ENCODE measurements at places on chromosomes 6 and 20.

DNA sequence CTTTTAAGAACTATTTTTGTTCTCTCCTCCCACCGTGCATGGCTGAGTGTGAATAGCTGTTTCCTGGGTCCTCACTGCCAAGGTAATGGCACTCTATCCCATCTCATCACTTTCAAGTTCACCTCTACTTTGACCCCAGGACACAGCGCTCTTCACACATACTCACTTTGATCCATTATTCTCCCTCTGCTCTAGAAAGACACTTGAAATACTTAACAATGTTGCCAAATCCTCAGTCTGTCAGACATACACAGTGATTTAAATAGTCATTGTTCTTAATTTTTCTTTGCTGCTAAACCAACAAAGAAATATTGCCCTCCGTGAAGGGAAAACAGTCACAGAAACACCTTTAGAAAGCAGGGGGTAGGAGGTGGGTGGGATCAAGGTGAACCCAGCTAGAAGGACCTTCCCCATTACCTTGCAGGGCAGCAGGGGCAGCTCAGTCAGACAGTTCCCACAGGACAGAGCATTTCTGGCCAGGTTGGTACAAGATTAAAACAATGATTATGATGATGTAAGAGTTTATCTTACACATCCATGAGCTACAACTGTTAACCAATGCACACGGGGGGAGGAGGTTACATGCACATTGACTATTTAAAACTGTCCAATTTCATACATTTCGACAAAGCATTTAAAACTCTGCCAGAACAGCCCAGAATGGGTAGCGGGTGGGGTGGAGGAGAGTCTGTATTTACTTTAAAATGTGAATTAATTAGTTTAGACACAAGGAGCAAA, 2.4 kb downstream of the SLC22A23 start:
- no peak for DNase-seq

DNA sequence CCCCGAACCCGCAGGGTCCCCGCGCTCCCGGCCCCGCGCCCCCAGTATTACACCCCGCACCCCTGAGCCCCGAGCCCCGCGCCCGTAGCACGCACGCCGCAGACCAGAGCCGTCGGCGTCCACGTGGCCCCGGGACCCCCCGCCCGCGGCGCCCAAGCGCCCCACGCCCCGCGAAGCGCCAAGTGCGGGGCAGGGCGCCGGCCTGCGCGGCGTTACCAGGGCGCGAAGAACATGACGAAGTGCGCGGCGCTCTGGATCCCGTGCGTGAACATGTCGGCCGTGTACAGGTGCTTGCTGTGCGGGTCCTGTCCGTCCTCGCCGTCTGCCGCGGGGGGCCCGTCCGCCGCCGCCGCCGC, 312 bp downstream of the TXNDC5 start:
- no peak for DNase-seq

GRCh38 chr20:15380770-15381169, 1043.4 kb upstream of the FLRT3 start:
- DNase-seq, result no peak

GRCh38 chr20:54355631-54356280, 119.6 kb upstream of the DOK5 start:
- no peak for DNase-seq

DNA sequence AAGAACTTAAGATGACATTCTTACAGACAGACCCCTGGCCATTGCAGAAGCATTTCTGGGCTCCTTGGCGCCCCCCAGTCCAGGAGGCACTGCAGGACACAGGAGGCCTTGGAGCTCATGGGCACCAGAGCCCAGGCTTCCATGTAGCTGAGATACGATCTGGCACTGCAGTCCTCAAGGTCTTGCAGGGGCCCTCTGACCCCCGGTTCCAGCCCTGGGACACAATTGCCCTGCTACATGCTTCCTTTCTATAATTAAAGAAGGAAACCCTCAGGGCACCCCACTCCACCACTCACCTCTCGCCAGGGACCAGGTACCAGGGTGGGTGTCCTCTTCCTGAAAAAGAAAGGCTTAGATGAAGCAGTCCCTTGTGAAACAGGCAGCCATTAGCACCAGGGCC, 33.6 kb downstream of the WFDC3 start:
- no peak for DNase-seq

- no peak for DNase-seq
Measured at GRCh38 chr6:87628881-87629280, 38.9 kb downstream of the ORC3 start.

DNA sequence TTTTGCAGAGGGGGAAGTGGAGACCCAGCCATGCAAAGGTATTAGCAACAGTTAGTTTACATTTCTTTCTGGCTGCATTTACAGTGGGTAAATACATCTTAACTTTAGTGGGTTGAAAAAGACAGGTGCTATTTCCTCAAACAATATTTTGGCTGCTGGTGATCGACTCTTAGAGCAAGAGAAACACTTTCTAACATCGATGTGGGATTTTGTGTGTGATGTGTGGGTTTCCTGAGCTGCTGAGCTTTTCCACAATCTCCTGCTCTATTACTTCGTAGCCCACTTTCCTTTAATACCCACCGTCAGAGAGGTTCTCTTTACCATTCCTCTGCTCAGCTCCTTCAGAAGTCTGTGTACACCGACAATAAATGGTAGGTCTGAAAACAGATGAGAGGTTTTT, 339.0 kb downstream of the NRN1 start:
- no peak for DNase-seq

DNA sequence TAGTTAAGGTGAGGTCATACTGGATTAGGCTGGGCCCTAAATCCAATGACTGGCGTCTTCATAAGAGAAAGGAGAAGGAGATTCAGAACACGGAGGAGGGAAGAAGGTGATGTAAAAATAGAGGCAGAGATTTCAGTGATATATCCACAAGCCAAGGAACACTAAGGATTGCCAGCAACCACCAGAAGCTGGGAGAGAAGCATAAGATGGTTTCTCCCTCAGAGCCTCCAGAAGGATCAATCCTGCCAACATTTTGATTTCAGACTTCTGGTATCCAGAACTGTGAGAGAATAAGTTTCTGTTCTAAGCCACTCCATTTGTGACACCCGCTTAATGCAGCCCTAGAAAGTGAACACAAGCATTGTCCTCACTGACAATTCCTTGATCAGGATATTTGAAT, 33.6 kb upstream of the NRSN1 start:
- no peak for DNase-seq

GRCh38 chr6:85250586-85251220, 199.2 kb upstream of the NT5E start:
- DNase-seq, result no peak

DNA sequence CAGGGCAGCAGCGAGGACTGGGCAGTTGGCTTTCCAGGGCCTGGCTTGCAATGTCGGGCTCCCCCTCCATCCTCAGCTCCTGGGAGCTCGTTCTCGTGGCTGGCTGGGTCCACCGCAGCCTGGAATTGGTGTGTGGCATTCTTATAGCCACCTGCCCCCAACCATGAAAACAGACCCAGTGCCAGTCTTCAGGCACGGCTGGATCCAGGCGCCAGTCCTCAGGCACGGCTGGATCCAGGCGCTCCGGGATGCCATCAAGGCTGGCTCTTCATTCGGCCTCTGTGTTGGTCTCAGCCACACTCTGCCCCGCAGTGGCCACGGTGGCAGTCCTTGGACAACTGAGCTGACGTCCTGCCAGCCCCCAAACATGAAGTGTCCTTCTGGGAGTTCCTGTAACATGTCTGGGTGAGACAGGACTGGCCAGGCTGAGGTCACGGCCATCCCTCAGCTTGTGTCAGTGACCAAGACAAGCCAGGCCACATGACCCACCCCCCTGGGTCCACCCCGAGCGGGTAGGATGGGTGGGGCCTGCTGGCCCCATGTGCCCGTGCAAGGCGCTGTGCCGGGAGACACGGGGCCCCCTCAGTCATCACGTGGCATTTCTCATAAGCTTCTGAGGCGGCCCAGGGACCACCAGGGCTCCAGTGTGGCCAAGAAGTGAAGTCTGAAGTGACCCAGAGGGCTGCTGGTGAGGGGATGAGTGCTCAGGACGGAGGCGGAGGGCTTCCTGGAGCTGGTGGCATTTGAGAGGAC, 99.0 kb downstream of the TAF4 start:
- no peak for DNase-seq

DNA sequence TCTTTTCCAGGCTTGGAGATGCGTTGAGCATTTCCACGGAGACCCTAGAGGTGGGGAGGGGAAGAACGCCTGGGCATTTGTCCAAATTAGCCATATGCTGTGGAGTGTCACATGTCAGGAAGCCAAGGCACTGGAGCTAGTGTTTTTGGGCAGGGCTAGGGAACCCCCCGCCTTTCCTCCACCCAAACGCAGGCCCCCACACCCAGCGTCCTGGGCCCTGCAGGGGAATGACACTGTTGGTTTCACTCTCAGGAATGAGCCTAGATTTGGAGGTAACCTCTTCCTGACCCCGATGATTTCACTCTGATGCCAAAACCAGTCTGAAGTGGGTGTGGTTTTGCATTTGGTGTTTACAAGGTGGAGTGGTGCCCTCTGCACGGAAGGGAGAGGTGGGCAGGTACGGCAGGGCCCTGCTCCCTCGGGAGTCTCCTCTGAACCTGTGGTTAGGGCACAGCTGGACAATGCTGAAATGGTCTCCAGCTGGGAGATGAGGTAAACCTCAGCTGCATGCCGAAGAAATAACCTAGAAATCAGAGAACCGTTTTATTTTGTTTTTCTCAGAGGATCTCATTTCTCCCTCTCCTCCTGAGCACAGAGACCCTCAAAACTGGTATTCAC, 29.5 kb downstream of the MTHFD1L start:
- no peak for DNase-seq

- peak; percentile 95 for DNase-seq
Measured at GRCh38 chr6:53359095-53359842, 10.5 kb upstream of the ELOVL5 start.

DNA sequence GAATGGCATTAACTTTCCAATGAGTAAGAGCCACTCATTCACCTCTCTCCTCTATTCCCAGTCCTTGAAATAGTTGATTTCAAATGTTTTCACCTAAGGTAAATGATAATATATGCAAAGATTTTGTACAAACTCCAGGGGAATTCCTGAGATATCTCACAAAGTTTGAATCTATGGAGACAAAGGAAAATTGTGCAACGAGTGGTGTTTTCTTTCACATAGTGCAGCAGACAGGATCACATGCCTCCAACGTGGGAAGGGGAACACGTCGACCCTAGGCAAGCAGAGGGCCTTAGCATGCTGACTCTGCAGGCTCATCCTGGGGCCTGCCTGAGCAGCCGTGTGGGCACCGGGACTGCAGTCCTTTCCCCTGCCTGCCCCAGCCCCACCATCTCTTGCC, 195.6 kb upstream of the THBS2 start:
- no peak for DNase-seq

DNA sequence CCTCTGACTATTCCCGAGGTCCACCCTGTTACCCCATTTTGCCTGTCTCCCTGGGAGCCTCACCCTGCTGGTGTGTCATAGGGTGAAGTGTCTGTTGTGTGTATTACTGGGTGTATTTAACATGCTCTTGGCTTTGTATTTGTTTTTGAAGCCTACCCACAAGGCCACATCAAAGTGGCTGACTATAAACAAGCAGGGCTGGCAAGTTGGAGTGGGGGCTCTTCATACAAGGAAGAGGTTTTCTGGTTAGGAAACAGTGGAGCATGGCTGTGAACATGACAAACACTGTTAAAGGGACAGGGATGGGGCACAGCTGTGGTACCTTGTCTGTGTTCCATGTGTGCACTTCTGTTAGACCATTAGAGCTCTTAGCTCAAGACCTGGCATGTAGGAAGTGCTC, 26.3 kb downstream of the HECA start:
- no peak for DNase-seq

DNA sequence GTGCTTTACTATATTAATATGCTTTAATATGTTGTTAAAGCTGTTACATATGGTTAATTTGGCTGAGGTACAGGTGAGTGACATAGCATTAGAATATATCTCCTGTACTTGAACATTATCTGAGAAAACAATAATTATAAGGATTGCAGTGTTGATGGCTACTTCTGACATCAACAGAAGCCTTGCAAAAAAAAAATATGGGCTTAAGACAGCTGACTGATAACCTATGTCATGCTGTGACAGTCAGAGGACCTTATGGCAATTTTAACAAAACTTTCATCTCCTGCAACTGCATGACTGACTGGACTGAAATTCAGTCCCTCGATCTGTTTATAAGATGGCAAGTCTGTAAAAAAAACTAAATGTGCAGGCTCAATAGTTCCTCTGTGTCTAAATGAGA, 27.5 kb upstream of the TBX18 start:
- no peak for DNase-seq

DNA sequence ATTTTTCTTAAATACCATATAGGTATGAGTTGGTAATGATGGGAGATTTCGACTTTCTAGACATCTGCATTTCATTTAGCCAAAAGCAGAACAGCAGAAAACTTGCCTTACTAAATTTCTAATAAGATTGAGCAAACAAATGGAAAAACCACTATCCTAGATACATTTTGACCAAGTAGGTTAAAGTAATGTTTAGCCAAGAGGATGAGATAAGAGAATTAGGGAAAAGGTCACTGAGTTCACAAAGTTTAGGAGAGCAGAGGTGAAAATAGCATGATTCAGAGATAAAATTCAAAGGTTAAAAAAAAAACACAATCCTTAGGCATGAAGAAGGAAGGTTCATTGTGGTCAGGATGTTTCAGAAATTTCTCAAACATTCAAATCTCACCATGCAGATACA, 450.3 kb downstream of the CD83 start:
- no peak for DNase-seq

Measured in inflammatory macrophage treated with lipopolysaccharide for 1 hour (primary cell).